NCI-H146 (cell line): ENCODE measurements at places on chromosomes 7 and 10.

GRCh38 chr7:107002126-107002525 is 42.4 kb upstream of the PRKAR2B start:
- no peak for DNase-seq

GRCh38 chr10:3406556-3406955 is 234.0 kb upstream of the PITRM1 start:
- DNase-seq = no peak

DNA sequence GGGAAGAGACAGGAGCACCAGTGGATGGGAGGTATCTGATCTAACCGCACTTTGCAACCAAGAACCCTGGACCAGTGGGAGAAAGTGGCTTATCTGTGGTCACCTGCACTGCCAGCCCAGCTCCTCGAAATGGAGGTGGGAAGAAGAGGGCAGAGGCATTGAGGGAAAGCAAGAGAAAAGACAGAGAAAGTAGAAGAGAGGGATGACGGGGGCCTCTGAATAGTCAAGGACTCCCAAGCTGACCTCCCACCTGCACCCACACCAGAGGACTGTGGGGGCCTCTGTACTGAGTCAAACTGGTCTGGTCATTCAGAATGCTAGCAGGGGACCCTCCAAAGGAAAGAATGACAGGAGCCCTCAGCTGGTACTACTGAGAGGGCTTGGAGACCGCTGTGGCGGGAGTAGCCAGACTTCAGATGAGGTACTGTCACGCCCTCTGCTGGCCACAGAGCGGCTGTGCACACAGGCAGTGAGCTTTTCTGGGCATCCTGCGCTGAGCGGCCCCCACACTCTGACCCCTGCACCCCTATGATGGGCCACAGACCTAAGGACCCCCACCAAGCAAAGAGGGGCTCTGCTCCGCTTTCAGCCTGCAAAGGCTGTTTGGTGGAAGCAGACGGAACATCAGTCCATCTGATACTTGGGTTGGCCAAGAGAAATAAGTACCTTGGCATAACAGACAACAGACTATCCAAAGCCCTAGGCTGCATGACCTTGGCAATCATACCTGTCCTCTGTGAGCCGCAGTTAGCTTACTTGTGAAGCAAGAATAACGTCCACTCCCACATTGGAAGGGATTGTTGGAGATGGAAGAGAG is 112.9 kb downstream of the COL13A1 start:
- peak; percentile 53 for DNase-seq

GRCh38 chr10:3832022-3832786 is 47.2 kb upstream of the KLF6 start:
- no peak for DNase-seq

DNA sequence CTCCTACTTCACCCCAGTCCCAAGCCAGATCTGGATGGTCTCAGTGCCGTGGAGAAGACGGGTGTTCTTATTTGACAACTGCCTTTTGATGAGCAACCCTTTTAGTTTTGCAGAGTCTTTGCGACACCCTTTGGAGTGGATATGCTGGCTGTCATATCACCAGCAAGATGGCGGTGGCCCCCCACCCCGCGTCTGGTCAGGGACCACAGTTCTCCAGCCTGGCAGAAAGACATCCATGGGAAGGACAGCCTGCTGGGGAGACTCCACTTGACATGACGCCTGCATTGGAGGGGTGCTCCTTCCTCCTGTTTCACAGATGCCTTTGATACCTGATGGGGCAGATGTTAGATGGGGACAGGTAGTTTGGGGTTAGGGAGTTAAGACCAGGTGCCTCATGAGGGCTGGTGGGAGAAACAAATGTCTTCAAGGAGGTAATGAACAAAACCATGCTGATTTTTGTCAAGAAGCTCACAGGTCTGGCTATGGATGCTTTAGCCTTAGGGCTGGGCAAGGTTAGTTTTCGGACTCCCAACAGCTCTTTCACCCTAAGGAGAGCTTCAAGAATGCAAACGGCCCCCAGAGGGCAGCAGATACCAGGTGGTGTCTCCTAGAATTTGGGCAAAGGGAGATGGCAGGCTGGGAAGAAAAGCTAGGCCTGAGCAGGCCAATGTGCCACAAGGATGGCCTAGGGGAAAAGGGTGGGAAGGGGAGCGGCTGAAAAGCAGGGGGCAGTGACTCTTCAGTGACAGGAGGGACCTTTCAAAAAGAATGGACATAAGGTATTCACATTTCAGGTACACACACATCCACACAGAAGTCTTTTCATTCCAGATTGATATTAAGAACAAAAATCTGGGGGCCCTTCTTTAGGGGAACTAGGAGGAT is 95.2 kb downstream of the CLEC2L start:
- DNase-seq = peak; percentile 18

DNA sequence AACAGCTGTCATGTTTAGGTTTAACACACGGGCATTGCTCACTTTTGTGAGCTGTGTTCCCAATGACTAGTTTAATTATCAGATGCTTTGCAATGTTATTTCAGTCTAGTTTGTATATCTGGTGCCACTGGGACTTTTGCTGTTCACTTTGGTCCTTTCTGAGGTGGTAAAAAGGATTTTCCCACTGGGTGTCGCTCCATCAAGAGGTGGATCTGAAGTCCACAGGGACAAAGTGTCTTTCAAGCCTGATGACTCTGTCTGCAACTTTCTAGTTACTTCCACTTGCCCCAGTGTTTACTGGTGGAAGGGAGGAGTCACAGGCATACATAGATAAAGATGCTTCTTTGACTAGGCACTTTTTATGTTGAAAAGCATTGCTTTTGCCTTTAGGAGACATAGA is 242.2 kb downstream of the HGF start:
- no peak for DNase-seq

GRCh38 chr7:1413936-1414639 is 45.2 kb downstream of the MICALL2 start:
- peak; percentile 44 for DNase-seq

- DNase-seq = no peak
These were observed 13.0 kb downstream of the AIFM2 start for GRCh38 chr10:70119623-70120022.

- no peak for DNase-seq
These were observed 51.5 kb downstream of the EGFR start for GRCh38 chr7:55070271-55070743.

DNA sequence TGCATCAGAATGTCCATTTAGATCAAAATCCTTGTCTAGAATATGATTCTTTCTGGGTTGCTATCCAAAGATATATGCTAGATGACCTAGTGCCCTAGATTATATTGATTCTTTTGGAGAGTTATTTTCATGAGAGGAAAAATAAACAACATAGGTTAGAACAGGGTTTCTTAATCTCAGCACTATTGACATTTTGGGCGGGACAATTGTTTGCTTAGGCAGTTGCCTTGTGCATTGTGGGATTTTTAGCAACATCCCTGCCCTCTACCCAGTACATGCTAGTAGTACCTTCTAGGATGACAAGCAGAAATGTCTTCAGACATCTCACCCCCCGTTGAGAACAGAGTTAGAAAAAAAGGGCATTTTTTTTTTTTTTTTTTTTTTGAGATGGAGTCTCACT is 25.1 kb upstream of the LAMB1 start:
- DNase-seq = peak; percentile 26

DNA sequence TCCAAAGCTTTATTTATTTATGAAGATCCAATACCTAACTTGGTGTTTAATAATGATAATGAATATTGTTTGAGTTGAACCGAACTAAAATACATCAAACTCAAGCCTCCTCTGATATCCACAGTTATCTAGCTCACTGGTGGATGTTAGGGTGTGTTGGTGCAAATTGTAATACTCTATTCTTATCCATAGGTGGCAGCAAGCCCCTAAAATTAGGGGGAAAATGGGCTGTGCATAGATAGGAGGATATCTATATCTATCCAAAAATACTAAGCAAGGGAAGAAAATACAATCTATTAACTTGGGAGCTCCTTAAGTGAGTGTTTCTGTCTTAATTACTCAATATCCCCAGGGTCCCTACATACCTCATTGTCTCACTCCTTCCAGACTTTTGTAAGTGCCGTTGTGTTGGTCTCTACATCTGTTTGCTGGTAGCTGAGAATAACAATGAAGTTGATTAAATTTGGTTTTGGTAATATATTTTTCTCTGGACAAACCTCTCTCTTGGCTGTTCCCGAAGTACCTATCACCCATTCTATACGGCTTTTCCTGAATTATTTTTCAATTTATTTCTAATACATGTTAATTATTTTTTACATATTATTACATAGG is 55.0 kb upstream of the VWDE start:
- DNase-seq = peak; percentile 49

DNA sequence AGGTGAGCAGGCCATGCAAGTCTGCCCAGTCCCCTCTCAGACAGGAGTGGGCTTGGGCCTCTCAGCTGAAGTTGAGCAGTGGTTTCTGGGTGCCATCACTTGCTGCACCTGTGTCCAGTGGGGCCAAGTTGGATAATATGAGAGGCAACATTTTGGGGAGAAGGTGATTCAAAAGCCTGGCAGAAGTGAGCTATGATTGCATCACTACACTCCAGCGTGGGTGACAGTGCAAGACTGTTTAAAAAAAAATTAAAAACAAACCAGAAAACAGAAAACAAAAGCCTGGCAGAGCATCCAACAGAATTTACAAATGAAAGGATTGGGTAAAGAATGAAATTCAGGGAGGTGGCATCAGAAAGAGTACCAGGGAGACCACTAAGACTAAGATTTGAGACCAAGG is 121.5 kb upstream of the LAMB4 start:
- no peak for DNase-seq
